Glomerular endothelial cell (primary cell): ENCODE measurements at places on chromosomes 2 and 18. TPM values are rescaled to one million over a fixed set of nuclear protein-coding genes. Genes with fewer than 3 reads are reported as not detected.

Gene CYP26B1
- total RNA-seq: 0.44 and 2.7 TPM in 2 replicates

Gene ACADL
- total RNA-seq: 0.05 TPM in 1 of 2 replicates, not detected in the other

Gene PSMD14
- total RNA-seq: 73.3 and 94.0 TPM in 2 replicates

Gene UGT1A3
- not detected in 2 replicates for total RNA-seq

Gene MC4R
- not detected in 2 replicates for total RNA-seq

Gene UGT1A5
- not detected in 2 replicates for total RNA-seq

Gene GAL3ST2
- total RNA-seq: not detected in 2 replicates

Gene PRSS56
- not detected in 2 replicates for total RNA-seq

Gene LIMS1
- 434 and 491 TPM in 2 replicates for total RNA-seq

Gene REEP1
- total RNA-seq: 0.05 and 0.06 TPM in 2 replicates

Gene FOXD4L1
- total RNA-seq: 0.05 TPM in 1 of 2 replicates, not detected in the other

Gene CRYBA2
- total RNA-seq: not detected in 2 replicates

Gene COLEC12
- 13.2 and 31.7 TPM in 2 replicates for total RNA-seq

Gene CCDC102B
- total RNA-seq: 8.2 and 65.4 TPM in 2 replicates

Gene RAMP1
- not detected in 2 replicates for total RNA-seq

Gene ANKRD30B
- total RNA-seq: 0.70 TPM in 1 of 2 replicates, not detected in the other

Gene FN1
- 4,949 and 8,511 TPM in 2 replicates for total RNA-seq

Gene TUBA4B
- total RNA-seq: not detected in 2 replicates

Gene FRZB
- total RNA-seq: 0.05 TPM in 1 of 2 replicates, not detected in the other

Gene MC2R
- not detected in 2 replicates for total RNA-seq

Gene ALPG
- not detected in 2 replicates for total RNA-seq

Gene RBM43
- total RNA-seq: 5.6 and 6.3 TPM in 2 replicates

Gene FSIP2
- 0.24 and 0.82 TPM in 2 replicates for total RNA-seq
